Amniotic stem cell (primary cell): ENCODE measurements at places on chromosomes 12 and 14.

GRCh38 chr14:72709916-72710611 is 183.8 kb downstream of the DPF3 start:
- DNase-seq: no peak

DNA sequence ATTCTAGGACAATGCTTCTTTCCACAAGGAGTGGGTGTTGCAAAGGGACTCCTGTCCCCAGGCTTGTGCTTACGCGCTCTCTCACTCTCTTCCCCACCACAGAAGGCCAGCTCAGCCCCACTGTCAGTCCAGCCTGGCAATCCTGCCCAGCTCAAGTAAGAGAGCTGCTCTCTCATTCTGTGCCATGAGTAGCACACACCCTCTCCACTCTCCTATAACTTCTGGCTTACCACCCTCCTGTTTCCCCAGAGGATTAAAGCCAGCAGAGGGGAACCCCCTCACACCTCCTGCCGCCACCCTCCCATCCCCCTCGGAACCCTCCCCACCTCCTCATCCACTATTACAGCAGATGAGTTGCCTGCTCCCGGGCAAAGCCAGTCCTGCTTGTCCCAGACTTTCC is 17.1 kb downstream of the NCKAP5L start:
- no peak for DNase-seq

- no peak for DNase-seq
These were observed 393.2 kb downstream of the BCAT1 start for GRCh38 chr12:24555730-24556129.

DNA sequence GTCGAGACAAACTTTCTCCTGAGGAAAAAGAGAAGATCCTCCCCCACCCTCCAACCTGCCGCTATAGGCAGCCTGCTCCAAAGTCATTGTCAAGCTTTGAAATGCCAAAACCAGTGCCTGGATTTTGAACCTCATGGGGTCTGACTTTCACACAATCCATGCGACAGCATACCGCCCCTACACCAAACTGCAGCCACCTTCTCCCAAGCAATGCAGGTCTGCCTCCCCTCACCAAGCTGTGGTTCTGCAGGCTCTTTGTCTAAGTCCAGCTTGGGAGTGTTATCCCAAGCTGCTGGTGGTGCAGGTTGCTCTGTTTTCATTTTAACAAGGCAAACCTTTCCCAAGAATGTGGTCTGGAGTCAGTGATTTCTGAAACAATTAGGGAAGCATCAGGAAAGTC is 12.4 kb downstream of the TBX5 start:
- no peak for DNase-seq

GRCh38 chr12:11943919-11944700 is 126.6 kb upstream of the BCL2L14 start:
- DNase-seq: no peak

DNA sequence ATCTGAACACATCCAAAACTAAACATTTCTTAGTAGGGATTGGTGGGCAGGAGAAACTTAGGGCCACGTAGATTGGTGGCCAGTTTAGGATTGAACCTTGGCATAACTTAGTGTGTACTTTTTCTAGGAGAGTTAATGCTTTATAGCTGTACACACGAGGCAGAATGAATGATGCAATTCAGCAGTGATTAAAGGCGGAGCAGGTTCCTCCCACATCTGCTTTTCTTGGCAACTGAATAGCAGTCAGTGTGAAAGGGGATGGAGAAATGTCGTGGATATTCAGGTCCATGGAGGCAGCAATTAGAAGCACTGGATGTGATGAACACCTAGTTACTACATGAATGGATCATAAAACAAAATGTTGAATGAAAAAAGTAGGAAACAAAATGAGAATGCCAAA is 493.8 kb downstream of the FUT8 start:
- DNase-seq: no peak

DNA sequence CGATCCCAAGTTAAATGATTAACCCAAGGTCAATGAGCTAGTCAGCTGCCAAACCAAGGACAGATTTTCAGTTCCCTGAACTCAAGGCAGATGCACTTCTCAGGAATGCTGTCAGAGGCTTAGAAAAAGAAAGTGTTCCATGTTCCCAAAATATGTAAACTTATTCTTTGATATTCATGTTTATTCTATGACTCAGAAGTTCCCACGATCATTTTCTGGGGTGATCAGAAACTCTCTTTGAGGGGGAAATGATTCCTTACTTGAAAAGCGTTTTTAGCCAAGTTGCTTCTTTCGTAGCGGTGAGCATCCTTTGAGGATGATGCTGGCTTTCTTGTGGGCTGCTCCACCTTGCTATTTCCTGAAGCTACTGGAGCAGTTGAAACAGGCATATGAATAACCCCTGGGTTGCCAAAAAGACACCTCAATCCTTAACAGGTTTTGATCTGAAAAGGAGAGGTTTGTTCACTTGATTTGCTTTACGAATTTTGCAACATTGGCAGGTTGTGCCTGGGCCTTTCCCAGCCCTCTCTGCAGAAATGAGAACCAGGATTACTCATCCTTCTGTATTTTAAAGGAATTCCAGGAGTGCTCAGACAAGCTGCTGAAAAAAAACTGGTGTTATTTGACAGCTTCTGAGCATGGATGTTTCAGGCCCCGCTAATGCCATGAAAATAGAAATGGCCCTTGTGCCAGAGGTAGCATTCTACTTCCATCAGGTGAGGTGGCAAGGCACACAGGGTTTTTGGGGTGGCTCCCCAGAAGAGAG is 121.4 kb upstream of the HIF1A start:
- peak; percentile 44 for DNase-seq

DNA sequence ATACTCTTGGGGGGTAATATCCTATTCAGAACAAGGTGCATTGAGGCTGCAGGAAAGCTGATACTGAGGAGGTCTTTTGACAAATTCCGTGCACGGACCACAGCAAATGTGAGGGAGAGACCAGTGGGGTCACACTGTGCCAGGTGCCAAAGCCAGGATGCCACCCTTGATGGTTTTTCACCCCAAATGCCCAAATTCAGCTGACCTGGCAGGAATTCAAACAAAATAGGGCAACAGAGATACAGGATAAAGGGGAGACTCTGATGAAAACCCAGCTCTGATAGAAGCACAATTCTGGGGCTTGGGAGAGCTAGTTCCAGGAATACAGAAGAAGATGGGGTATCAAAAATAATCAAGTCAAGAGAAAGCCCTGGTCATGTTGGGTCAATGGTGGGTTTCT is 55.3 kb downstream of the SLC8A3 start:
- no peak for DNase-seq

- DNase-seq: no peak
These were observed 24.7 kb downstream of the CLMN start for GRCh38 chr14:95294834-95295599.

- no peak for DNase-seq
These were observed 55.6 kb downstream of the LGMN start for GRCh38 chr14:92692822-92693226.

GRCh38 chr12:93380480-93381121 is 2.9 kb downstream of the NUDT4 start:
- DNase-seq: peak; percentile 11

- DNase-seq: no peak
These were observed 899 bp upstream of the COL2A1 start for GRCh38 chr12:48005001-48005749.

GRCh38 chr12:50246873-50247612 is 36.3 kb downstream of the LIMA1 start:
- DNase-seq: peak; percentile 68

DNA sequence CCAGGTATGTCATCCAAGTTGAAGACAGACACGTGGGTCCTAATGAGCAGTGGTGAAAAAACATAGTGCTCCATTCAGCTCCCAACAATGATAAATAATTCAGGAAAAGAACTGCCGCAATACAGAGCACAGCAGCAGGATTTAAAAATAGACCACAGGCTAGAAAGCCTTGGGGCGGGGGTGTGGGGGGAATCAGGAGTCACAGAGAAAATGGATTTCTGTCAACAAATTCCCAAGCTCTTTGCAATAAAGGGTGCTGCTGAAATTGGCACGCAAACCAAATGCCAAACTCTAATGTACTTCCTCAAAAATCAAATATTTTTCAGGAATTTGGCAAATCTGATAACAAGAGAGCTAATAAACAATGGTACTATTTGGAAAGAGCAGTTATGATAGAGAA is 58.6 kb downstream of the R3HDM2 start:
- DNase-seq: no peak

DNA sequence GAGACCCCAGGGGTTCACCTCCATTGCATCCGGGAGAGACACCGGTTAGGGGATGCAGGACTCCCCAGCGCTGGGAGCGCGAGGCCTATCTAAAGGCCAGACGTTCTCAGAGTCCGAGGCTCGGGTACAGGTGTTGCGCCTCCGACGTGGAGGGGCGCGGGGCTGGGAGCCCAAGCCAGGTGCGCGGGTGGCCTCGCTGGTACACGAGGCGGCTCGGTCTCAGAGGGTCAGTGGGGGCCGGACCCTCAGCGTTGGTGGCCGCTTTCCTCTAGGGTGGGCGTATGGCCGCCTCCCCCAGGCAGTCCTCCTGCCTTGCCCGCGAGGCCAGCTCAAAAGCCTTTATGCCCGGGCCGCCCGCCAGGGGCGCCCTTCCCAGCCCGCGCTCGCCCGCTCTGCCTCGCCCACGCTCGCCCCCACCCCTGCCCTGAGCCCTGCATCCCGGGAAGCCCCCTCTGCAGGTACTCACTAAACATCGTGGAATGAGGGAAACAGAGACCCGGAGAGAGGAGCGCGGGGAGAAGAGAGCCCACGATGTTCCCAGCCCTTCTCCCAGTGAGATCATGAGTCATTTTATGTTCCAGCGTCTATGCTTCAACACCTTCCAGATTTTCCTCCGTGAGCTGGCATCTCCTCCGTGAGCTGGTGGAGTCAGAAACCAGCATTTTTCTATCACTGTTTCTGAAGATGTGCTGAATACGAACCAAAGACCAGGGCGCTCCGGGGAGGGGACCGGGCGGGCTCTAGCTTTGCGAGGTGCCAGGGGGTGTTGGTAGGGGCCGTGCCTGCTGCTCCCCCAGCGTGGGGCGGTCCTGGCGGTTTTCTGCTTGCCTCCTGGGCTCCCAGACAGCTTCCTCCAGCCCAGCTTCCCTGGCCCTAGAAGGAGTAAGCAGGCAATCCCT is 73.8 kb downstream of the DIO3 start:
- DNase-seq: no peak

GRCh38 chr12:99195474-99195873 is 452.1 kb upstream of the GARIN6 start:
- DNase-seq: no peak

GRCh38 chr14:69625299-69626131 is 14.1 kb downstream of the SUSD6 start:
- no peak for DNase-seq

GRCh38 chr12:124125203-124125871 is 152.3 kb downstream of the ZNF664 start:
- no peak for DNase-seq

GRCh38 chr12:79690142-79690637 is 574 bp downstream of the PAWR start:
- DNase-seq: no peak

GRCh38 chr12:89544681-89545184 is 18.9 kb upstream of the POC1B start:
- no peak for DNase-seq

GRCh38 chr12:98280152-98280551 is 235.2 kb upstream of the TMPO start:
- no peak for DNase-seq

- no peak for DNase-seq
These were observed 386.9 kb downstream of the ZFP36L1 start for GRCh38 chr14:68405961-68406360.

DNA sequence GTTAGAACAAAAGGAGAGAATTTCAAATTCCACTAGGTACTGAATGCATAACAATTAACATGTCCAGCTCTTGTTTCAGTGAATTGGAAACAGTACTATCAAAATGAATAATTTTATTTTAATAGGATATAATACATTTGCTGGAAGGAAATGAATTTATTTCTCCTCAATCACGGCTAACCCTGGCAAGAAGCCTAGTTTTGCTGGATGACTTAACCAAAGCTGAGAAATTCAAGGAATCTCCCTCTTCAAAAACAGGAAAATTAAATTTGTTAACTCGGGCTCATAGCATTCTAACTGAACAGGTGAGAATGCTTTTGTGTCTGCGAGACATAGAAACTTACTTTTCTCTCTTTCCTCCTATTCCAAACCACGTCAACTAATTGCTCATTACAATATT is 163.5 kb upstream of the NEDD1 start:
- DNase-seq: peak; percentile 8

DNA sequence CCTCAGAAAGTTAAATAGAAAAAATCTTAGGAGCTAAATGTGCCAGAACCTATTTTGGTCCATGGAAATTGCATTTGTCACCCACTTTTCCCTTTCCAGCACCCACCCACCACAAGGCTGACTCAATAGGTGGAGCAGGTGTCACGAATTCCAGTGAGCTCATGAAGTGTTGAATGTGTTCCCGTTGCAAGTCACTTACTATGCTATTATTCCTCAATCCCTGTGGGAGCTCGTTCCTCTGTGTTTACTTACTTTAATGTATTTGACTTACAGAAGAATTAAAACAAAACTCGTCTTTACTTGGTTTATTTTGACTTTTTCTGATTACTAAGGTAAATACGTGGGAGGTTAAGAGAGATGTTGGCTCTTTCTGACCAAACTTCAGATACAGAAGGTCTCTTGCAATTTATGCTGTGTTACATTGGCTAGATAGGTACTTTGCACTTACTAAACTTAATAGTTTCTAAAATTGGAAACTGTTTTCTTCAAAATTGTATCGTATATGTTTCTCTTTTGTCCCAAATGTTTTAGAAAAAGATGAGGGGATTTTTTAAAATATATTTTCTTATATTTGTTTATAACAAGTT is 269.4 kb upstream of the NOVA1 start:
- DNase-seq: no peak

GRCh38 chr14:104512771-104513640 is 66.6 kb upstream of the C14orf180 start:
- DNase-seq: no peak

DNA sequence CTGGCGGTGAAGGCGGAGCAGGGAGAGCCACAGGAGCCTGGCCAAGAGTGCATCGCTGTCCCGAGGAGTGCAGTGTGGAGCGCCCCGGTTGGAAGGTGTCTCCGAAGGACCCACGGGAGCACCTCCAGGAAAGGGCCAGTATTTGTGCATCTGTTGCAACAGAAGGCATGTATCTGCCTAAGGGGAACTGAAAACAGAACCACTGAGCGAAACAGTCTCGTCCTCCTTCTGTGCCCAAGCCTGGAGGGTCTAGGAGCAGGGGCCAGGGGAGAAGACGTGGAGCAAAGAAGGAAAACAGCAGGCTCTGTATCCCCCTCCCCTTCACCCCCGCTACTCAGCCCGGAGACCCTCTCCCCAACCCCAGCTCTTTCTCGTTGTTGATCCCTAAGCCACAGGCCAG is 5.3 kb upstream of the LRRC10 start:
- DNase-seq: no peak
